HL-60 (cell line): ENCODE measurements at places on chromosomes 2 and 18.

GRCh38 chr2:9071032-9071431 is 67.5 kb upstream of the MBOAT2 start:
- no peak for DNase-seq

GRCh38 chr2:230842473-230842872 is 22.3 kb upstream of the ITM2C start:
- DNase-seq: no peak

DNA sequence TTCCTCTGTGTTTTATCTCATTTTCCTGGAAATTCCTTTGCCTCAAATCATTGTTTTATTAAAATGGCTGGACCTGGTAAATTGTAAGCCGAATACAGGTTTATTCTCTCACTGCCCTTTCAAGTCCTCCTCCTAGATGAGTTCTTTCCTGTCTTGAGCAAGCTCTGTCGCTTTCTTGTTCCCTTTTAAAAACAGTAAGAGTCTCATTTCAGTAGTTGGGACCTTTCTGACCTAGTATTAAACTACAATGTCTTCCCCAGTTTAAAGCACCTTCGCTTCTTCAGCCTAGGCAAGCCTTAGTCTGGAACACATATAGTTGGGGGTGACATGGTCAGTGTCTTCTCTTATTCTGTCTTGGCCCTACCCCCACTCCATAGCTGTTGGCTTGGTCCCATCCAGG is 40.9 kb upstream of the SP140L start:
- no peak for DNase-seq

- DNase-seq: no peak
Observed at GRCh38 chr2:32798829-32799228, 147.9 kb upstream of the LTBP1 start.

- DNase-seq: no peak
Observed at GRCh38 chr2:235247001-235247400, 246.8 kb upstream of the AGAP1 start.
